ENCODE measurements at places on chromosomes 4 and X.
A peak's percentile ranks its signal among the peaks of the same experiment; 100 is the strongest.

DNA sequence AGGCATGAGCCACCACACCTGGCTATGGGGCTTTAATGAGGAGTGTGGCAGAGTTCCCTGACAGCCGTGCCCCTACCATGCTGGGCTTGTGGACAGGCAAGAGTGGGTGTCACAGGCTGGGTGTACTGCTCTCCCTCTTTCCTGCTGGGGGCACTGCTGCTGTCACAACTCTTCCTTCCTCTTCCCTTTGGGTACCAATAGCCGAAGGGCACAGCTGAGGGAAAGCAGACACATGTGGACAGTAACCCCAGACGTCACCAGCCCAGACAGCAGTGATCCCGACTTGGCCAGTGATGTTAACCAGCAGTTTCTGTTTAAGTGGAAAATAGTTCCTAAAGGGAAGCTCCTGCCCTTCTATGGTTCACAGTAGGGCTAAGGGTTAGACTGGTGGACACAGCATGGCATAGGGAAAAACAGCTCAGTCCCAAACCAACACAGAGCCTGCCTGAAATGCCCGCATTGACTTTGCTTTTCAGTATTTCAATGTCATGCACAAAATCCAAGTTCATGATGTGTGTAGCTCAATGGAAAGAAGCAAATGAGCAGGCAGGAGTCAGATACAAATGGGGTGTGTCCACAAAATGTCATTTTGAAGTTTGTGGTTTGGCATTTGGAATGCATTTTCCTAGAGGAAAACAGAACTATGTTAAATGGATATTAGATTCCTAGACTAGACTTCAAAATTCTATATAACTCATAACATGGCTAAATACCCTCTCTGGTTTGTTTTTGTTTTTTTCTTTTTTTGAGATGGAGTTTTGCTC is 24.9 kb upstream of the DDX3X start:
- DNase-seq: no peak

GRCh38 chr4:177596035-177596434 is 153.8 kb upstream of the AGA start:
- no peak for DNase-seq

DNA sequence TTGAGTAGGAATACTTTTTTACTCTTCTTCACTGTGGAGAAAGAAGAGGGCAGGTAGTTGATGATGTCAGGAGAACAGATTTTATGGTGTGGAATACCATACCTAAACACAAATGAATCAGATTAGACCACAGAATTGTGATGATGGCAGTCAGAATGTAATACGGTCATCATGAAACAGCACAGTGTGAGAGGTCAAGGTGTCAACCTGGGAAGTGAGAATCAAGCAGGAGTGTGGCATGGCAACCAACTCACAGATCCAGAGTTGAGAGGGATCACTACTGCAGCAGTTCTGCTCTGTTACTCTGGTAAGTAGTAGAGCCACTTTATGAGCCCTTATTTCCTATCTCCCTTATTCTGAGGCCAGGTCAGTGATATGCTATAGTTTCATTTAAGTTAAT is 27.7 kb downstream of the METTL14 start:
- no peak for DNase-seq

DNA sequence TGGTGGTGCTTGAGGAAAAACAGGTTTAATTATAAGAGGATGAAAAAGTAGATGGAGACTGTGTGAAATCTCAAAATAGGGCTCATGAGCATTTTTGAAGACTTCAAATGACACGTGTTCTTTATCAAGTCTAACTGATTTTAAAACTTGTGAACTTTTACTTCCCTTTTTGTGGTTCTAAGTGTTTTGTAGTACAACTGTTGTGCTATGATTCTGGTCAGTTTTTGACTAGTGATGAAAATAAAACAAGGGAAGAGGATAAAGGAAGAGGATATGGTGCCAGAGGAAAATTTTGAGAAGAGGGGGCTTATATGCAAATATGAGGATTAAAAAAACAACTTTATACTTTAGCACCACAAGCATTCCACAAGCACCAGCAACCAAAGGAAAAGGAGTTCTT is 644.0 kb downstream of the RPA4 start:
- DNase-seq: no peak

DNA sequence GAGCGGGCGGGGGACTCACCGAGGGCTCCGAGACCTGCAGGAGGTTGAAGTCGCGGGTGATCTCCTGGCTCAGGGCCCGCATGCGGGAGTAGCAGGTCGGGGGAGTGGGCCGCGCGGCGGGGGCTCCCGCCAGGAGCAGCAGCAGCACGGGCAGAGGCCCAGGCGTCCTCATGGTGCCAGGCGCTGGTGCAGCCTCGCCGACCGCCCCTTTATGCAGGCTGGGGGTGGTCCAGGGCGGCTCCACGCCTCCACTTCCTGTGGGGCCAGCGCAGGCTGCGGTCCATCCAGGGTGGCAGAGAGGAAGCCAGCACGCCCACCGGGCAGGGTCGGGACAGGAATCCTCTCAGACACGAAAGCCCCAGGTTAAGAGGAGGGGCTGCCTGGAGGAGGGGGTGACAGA is at the start of gene CYTL1:
TSS of gene CYTL1 (minus strand) at position 185 of the 400 bp plus-strand sequence. CDS start at position 172, 13 bp downstream.
- DNase-seq: no peak

DNA sequence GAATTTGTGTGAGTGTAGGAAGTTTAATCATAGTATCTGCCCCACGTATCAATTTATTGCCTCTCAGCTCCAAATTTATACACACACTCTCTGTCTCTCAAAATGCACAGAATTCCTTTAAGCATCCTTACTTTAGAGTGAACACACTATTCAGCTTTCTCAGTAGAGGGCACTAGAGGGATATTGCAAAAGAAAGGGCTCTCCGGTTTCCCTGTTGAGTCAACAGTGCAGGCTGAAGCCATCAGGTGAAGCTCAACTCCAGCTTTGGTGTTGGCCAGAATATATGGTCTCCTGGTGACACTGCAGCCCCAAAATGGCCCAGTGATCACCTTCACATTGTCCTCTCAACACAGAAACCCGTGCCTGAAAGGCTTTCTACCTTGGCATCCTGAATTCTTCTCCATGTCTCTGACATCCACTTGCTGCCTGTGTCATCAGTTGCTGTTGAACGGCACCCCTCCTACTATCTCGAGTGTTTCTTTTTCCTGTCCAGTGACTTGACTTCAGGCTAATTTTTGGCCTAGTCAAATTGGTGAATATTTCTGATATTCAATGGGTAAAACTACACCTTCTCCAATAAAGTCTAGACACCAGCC is 670.5 kb downstream of the GABRG1 start:
- peak; percentile 31 for DNase-seq

DNA sequence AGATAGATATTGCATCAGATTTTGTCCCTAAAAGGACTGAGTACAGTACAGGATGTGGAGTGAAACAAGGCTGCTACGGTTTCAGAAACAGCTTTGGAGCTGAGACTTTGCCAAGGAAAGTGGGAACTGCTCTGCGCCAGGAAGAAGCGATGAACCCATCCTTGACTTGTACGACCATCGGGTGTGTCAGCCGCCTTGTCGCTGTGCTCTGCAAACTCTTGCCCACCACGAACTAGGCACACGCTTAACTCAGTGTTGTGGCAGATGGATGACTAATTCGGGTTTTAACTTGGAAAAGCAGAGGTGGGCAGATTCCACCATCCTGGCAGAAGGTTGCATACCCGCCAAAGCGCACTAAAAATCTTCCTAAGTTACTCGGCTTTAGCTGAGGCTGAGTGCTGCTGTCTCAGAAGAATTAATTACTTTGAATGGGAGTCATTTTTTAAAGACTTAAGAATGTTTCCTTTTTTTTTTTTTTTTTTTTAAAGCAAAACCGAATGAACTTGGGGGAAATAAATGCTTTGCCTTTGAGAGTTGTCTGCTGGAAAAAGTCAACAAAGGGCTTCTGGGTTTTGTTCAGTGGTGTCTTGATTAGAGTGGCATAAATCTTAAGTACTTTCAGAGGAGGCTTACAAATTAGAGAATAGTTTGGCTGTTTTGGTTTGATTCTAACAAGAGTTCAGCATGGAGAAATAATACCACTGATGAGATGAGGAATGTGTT is 69.5 kb downstream of the SHROOM2 start:
- no peak for DNase-seq
